NCI-H1436 treated with DMSO at 0.1 percent for 48 hours (cell line): ENCODE measurements at places on chromosomes 7 and 10.

DNA sequence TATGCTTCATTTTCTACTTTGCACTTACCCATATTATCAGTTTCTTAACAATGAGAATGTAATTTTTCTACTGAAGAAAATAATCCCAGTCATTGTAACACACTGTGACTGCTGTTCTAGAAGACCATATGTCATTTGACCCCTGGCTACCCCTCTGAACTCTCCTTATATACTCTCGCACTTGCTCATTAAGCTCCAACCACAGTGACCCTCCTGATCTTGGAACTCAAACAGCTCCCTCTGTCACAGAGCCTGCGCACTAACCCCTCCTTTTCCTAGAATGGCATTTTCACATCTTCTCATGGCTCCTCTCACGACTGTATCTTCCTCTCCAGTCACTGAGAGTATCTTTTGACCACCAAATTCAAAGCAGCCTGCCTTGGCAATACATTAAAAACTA, 169.7 kb downstream of the CACNA2D1 start:
- no peak for DNase-seq

DNA sequence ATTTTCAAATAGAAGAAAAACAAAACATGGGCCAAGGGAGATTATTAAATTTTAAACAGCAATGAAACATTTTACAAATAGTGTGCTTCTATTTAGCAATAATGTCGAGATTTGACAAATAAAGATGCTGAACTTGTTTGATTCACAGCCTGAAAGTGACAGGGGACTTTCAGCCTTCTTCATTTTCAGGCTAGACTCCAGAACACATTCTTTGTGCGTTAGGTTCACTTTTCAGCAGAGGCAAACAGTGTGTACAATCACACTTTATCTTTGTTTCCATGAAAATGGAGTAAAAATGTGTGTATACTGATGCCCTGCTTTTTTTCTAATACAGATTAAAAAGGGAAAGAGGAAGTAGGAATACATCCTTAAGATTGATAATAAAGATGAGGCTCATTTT, 35.6 kb downstream of the FAM171A1 start:
- DNase-seq: no peak

- no peak for DNase-seq
Observed at GRCh38 chr10:104259999-104260774, 5.5 kb downstream of the GSTO1 start.

GRCh38 chr7:6171532-6172223, 100.7 kb downstream of the CYTH3 start:
- DNase-seq: no peak

- no peak for DNase-seq
Observed at GRCh38 chr10:59258890-59259289, 82.4 kb downstream of the PHYHIPL start.

DNA sequence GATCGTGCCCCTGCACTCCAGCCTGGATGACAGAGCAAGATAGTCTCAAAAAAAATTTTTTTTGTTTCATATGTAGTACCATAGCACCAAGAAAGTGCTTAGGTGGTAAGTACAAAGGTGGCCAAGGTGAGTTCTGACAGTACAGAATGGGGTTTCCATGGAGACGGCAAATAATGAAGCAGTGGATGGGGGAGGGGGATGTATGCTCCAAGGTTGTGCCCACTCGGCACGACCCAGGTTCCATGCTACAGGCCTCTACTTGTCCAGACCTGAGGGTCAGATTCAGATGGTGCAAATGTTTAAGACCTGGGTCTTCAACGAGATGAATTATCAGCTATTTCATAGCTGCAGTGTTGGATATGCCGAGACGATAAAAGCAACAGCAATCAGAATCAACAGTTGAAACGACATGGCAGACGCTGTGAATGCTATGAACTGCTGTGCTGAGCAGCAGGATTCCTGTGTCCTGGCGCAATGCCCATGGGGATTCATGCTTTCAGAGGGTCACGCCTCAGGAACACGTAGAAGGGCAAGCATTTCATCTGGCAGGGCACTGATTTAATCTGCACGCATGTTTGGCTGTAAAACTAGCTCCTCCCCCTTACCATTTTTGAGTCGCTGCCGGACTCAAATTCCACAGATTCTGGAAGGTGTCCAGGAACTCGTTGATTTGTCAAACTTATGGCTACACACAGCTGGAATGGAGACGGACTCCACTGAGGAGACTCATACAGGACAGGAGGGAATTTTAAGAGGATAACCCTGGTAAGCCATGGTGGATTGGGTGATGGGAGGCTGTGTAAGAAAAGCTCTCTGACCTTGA, 256.5 kb downstream of the FRMD4A start:
- no peak for DNase-seq

- DNase-seq: no peak
Observed at GRCh38 chr10:15472008-15472407, 100.9 kb upstream of the FAM171A1 start.

DNA sequence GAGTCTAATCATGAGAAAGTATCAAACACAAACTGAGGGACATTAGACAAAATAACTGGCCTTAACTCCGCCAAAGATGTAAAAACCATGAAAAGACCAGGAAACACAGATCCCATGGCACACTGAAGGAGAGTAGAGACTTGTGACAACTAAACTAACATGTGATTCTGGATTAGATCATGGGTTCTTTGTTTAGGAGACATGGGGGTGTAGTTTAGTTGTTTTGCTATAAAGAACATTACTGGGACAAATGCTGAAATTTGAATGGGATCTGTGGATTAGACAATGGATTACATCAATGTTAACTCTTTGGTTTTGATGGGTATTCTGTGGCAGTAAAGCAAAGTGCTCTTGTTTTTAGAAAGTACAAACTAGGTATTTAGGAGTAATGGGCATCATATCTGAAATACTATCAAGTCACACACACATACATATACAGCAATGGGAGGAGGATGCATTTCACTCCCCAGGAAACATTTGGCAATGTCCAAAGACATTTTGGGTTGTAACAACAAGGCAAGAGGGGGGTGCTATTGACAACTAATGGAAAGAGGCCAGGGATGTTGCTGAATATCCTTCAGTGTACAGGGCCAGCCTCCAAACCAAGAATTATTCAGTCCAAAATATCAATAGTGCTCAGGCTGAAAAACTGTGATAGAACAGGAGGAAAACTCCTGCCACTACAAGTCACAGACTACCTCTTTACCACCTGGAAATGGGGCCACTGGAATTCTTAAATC, 32.4 kb downstream of the WAPL start:
- no peak for DNase-seq

DNA sequence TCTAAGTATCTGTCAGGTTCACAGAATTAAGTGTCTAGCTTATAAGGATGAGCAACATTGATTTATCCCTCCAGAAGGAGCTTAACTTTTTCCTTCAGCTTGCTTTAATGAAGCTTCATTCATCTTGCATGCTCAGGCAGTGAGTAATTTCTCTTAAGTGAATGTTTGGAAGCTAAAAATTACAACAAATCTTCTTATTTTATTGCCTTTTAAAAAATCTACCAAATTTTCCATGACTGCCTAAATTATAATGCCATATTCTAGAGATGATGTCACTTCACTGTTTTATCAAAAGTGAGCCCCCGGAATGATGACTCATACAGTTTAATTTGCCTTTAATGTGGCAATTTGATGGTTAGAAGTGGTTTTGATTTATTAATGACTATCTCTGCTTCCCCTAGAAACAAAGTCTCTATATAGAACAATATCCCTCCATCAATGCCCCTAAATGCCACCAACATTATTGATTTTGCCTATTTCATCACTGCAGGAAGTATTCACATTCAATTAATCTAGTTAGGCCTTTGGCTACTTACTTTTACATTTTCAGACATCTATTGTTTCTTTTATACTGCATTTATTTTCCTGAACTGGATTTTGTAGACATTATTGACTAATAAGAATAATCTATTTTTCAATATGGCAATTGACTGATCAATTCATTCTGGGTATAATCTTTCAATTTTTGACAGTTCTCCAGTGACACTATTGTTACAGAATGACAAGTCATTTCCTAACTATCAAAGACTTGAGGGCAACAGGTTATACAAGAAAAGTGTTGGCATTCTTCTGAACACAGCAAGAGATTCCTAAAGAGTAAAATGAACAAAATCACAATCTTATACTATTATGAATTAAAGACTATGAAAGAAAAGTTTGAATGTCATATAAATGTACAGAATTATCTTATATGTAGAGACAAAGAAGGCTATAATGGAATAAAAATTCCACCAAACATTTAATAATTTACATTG, 139.3 kb upstream of the ODAD2 start:
- no peak for DNase-seq

- DNase-seq: no peak
Observed at GRCh38 chr7:12401538-12402364, 1.9 kb downstream of the VWDE start.

DNA sequence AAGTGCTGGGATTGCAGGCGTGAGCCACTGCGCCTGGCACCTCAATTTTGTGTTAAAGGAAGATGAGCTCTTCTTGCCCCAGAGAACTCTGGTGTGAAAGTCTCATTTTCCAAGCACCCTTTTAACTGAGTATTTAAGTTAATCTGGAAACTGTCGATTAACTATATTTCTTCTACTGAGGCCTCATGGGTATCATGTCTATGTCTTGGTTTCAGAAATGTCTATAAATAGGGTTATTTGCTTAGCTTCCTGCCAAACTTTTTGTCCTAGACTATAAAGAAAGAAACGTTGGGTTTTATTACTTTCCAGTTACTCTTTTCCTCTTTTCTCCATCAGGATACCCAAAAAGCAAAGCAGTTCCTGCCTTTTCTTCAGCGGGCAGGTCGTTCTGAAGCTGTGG, 102.4 kb downstream of the LRRC4 start:
- no peak for DNase-seq

DNA sequence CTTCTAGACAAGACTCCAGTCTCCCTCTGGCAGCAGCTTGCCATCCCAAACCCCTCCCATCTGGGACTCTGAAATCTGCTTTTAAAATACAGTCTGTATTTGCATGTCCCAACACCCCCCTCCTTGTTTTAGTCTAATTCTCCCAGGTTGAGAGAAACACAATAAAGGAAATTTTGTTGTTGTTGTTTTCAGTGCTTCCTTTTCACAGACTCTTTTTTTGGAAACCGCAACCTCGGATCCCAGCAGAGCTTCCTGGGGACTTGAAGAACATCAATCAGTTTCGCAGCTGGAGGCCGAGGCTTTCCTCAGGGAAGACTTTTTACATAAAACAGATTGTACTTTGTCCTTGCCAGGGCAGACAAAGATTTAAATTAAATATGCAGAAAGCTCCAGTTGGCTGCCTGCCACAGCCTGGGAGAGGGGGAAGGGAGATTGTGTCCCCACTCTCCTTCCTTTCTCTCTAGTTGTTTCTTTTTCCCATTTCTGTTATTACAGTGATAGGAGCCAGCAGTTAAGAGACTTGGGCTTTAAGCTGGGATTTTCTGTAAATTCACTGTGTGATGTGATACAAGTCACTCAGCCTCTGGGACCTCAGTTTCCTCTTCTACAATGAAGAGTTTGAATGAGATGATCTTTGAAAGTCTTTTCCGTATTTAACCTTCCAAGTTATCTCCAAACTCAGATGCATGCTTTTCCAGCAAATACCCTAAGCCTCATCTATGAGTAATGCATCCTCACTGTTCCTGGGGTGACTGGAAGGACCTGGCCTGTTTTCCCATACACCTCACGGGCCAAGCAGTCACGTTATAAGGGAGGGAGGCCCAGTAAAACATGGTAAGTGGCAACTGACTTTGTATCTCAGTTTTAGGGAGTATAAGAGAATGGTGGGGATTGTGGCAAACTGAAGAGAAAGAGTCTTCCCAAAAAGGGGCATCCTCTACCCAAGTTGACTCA, 192.3 kb downstream of the REEP3 start:
- DNase-seq: no peak

- DNase-seq: no peak
Observed at GRCh38 chr7:29342761-29343160, 148.2 kb downstream of the CHN2 start.

DNA sequence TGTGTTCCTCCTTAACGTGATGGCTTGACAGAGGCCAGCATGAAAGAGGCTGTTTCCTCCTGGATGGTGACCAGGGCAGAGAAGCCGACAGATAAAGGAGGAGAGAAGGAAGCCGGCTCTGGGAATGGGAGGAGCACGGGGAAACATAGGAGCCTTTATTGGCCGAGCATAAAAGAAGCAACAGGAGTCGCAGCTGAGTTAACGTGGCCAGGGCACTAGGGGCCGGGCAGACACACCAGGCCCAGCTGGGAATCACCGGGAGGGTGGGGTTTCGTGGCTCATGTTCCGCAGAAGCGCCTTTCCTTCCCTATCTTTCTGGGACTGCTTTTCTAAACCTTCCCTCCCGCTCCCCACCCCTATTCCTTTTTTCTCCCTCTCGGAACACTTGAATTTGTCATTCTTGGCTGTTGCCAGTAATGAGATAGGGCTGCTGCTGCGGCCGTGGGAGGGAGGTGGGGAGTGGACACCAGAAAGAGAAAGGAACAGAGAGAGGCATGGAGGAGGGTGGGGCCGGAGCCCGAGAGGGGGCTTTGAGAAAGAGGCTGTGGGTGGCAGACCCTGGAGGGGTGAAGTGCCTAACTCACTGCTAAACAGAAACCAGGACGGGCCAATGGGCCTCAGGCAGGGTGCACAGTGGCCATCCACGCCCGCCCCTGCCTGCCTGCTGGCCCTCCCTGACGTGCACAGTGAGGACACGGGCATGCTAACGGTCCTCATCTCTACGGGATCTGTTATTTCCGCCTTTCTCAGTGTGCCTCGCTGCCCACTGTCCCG, 65.2 kb downstream of the COL13A1 start:
- no peak for DNase-seq

DNA sequence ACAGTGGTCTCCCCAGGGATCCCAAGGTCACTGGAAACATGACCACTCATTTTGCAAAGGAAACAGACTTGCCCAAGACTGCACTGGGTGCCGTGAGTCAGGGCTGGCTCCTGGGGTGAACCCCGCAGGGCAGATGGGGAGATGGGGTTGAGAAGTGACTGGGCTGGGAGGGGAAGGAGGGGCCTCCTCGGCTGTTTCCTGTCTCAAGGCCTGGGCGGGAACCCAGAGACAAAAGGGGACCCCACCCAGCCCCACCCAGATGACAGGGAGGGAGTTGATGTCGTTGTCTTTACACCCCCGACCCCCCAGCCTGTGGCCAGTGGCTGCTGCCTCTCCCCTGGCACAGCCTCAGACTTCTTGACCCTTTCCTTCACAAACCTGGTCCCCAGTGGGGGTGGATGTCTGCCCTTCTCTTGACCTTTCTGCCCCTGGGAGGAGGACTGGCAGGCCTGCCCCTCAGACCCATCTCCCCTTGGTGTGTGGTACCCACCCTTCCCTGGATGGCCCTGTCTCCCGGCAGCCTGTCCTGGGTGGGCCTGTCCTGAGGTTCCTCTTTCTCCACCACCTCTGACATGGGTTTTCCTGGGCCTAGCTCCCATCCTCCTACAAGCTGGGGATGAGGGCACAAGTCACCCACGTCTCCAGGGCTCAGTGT, 1.4 kb downstream of the MYO1G start:
- DNase-seq: no peak
